ENCODE measurements at places on chromosomes 5 and 9. TPM values are rescaled to one million over a fixed set of nuclear protein-coding genes. Genes with fewer than 3 reads are reported as not detected.

The BTNL3 gene
- not detected for polyA plus RNA-seq

The PCDHGA2 gene
- polyA plus RNA-seq: 2.0 TPM

The FOXD4L6 gene
- not detected for polyA plus RNA-seq

The OR2V1 gene
- polyA plus RNA-seq: not detected

The CKMT2 gene
- not detected for polyA plus RNA-seq

The TMEM171 gene
- polyA plus RNA-seq: 6.0 TPM

The RANBP6 gene
- 6.8 TPM for polyA plus RNA-seq

The SAPCD2 gene
- 3.9 TPM for polyA plus RNA-seq

The SPATA6L gene
- 0.91 TPM for polyA plus RNA-seq

The EIF4E1B gene
- polyA plus RNA-seq: not detected

The FIBCD1 gene
- 1.8 TPM for polyA plus RNA-seq

The MVB12B gene
- 2.2 TPM for polyA plus RNA-seq

The EPB41L4A gene
- polyA plus RNA-seq: 0.28 TPM
